ENCODE measurements at places on chromosomes 7 and 10.

DNA sequence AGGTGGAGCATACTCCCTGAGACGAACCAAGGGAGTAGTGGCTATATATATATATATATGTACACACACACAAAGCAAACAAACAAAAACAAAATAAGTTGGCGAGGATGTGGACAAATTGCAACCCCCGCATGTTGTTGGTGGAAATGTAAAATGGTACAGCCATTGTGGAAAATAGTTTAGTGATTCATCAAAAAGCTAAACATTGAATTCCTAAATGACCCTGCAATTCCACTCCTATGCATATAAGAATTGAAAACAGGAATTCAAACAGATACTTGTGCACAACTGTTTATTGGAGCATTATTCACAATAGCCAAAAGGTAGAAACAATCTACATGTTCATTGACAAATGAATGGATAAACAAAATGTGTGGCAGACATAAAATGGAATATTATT, 407.9 kb downstream of the KCNMA1 start:
- no peak for DNase-seq

- DNase-seq = no peak
These were observed 62.6 kb downstream of the CUL2 start for GRCh38 chr10:35027567-35027966.

- no peak for DNase-seq
These were observed 27.0 kb downstream of the AUTS2 start for GRCh38 chr7:69625238-69625637.

DNA sequence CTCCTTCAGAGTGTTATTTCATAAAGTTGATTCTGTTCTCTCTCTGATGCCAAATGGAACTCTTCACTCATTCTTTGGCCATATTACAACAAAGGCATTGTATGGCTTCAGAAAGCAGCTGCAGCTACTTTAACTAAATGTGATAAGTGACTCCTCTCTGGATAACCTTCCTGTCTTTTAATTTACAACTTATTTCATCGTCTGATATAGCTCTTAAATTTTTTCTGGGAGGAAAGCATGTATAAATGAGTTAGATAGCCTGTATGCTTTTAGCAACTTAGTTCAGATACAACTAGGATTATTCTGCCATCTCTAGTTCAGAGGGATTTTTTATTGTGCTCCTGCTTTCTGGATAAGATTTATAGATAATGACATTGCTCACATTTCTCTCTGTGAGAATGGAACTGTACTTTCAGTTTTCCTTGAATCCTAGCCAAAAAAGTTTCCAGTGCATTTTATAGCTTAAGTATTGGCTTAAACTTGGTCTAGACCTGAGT, 57.5 kb downstream of the KLHDC10 start:
- no peak for DNase-seq

DNA sequence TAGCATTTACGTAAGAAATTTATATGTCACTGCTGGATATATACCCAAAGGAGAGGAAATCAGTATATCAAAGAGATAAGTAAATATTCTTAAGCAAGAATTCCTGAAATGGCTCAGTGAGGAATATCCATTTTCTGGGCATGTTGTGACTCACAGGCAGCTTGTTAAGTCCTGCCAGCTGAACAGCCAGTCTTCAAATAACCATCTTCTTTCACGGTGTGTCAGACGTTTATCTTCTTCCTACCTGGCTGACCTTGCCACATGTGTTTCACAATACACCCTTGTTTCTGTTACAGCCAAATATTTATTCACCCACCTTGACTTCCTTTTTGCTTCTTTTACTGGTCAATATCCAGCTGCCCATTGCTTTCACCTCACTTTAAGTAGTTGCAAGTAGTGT, 648.1 kb downstream of the ANKRD7 start:
- no peak for DNase-seq

DNA sequence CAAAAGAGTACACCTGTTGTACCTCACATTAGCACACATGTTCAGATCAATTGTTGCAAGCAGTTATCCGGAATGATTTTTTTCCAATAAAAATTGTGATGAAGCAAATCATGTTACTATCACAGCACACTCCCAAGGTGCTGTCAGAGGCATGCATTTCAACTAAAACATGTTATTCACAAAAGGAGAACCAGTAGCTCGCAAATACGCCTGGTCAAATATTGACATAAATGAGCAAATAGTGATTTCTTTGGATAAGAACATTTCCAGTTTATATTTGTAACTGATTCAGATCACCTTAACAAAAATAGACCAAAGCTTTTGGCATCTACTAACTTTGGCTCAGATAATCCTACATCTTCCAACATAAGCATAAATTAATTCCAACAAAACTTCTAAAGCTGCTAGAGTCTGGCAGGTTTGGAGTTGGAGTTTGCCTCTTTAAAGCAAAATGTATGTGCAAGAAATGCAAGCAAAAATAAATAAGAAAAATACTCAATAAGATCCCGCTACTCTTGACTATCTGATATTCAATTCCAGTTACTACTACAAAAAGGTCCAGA, 208.0 kb downstream of the SFMBT2 start:
- no peak for DNase-seq

DNA sequence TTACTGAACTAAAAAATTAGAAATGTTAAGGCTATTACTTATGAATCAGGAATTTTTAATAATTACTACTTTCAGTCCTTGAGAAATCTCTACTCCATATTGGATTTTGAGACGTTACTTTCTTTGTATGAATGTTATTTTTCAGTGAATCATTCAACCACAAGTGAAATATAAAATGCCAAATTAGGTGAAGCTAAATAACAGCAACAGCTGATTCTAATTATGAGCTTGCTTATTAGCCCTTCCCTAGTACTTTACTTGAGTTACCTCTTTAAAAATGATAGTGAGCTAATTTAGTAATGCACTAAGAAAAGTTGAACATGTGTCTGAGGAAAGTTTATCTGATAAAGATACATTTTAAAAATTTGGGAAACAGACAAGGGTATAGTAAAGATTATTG, 51.4 kb downstream of the PCGF5 start:
- no peak for DNase-seq

DNA sequence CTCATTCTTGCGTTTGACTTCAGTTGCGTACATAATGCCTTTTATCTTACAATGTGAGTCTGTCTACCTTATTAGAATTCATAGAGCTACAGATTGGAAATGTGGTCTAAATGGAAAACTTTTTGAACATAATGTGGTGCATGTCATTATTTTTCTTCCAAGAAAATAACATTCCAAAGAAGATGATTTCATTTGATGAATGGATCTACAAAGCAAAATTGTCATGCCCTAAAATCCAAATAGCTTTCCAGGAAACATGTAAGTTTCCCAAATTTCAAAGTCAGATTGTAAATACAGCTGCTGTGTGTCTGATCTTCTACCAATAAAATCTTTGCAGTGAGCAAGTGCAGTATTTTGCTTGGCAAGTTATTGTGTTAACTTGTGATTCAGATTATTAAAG, 101.8 kb upstream of the FZD8 start:
- DNase-seq = no peak

DNA sequence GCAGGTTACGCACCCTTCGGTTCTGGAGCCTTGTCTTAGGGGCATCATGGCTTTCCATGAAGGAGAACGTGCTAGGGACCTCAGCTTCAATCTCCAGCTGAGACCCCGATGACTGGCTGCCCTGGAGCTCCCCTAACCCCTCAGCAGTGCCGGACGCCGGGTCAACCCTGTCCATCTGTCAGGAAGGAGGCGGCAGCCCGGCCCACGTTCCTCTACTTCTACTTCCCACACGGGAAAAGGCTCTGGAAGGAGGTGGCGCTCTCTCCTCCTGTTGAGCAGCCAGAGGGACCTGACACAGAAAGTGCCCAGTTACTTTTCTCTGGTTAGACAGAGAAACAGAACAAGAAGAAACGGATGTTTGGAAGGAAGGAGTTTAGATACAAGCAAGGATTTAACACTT, 87.4 kb downstream of the DYNC2I1 start:
- DNase-seq = no peak

- no peak for DNase-seq
These were observed 249.4 kb downstream of the NEBL start for GRCh38 chr10:20647756-20648155.

DNA sequence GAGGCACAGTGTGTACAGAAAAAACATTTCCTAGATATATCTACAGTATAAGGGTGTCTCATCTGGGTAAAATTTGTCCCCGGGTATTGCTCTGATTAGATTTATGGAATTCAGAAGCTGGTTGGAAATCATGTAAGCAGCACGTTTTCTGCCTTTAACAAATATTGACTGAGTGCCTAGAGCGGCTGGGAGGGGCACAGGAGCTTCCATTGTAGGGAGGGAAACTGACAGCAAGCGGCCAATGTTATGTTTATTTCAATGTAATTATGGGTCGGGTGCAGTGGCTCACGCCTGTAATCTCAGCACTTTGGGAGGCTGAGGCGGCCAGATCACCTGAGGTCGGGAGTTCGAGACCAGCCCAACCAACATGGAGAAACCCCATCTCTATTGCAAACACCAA, 4.4 kb upstream of the RFC2 start:
- no peak for DNase-seq

- DNase-seq = no peak
These were observed 3.2 kb downstream of the ZNF775 start for GRCh38 chr7:150382123-150382843.

DNA sequence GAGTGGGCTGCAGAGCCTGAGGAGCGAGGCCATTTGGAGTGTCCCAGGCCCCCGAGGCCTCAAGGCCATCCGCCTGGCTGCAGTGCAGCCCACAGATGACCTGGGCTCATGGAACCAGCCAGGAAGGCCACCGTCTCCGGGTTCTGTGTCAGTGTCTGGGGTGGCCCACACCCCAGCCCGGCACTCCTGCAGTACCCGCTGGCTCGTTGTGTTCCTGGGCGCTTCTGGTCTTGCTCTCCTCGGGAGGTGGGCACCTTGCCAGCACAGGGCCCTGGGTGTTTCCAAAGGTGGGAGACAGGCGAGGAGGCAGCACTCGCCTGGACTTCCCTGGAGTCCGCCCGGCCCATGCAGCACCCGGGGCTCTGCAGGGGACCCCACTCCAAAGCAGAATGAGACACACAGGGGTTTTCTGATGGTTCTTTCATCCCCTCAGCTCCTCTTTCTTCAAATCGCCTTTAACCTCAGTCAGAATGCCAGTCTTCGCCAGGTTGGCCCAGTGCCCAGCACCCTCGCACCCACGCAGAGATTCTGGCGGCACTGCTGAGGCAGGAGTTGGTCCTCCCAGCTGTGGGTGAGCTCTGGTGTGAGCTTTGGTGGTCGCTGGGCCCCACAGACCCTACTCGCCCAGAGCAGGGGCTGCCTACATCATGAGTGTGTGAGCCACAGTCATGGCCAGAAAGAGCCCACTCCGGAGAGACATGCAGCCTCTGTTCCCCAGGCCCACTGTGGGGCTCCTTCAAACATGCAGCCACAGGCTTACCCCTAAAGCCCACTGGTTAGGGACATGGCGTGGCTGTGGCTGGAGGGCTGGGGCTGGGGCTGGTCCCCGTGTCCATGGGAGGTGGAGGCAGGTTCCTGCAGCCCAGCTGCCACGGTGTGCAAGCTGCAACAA, 155.7 kb downstream of the EBF3 start:
- no peak for DNase-seq

DNA sequence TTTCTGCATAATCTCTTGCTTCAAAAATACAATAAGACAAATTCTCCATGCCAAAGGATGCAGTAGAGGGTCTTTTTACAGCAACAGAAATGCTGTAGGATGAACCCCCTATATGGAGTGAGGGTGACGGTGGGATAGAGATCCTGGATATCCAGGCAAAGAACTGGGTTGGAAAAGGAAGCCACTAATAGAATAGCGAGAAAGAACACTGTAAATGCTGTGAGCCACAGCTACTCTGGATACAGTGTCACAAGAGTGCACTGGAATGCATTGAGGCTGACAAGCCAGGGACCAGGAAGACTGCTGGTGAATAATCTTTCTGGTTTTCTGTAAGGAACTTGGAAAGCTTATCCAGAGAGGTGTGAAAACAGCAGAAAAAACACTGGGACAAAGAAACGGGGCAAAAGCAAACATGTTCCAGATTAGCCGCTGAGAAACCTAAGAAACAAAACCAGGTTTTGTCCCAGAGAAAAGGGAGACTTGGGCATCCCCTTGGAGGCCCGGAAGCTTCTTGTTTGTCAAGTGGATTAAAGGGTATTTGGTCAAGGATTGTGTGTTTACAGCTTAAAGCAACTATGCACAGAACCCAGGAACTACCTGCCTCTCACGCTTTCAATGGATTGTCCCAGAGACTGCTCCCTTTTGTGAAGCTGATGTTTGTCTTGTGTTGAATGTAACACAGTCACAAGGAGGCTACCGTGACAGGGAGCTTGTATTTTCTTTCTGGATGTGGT, 6.2 kb upstream of the MSMB start:
- no peak for DNase-seq

DNA sequence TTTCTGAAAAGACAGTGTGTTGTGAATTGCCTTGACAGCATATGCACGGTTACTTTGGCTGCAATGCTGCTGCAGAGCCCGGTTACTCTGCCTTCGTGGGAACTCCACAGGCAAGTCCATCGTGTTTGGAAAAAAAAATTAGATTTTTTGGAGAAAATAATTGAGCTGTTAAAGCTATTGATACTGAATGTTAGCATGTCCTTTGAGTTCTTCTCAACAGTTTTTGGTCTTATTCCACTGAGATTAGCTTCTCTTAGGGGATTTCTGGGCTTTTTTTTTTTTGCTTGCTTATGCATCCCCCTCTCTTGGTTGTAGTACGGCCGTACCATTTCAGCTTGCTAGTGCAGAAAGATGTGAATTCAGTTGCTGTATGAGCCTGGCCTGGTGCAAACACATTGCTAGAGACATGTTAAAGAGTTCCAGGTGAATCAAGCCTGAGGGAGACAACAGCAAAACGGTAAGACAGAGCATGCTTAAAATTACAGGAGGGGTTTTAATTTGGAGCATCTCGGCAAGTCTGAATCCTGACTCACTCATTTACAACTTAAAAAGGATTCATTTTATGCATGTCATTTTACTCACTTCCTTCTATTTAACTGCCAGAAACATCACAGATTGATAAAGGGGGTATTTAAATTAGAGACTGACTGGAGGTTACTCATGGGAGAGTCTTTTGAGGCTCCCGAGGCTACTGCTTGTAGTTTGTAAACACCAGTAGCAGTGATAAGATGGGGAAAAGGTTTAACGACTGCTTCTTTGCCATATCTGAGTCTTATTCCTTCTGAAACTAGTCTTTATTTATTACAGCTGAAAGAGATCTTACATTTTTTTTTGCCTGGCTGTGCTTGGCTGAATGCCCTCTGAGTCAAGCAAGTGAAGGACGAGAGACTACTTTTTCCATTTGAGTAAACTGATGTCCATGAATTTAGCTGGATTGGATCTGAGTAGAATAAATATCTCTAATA, 113.7 kb downstream of the CDK14 start:
- DNase-seq = no peak

DNA sequence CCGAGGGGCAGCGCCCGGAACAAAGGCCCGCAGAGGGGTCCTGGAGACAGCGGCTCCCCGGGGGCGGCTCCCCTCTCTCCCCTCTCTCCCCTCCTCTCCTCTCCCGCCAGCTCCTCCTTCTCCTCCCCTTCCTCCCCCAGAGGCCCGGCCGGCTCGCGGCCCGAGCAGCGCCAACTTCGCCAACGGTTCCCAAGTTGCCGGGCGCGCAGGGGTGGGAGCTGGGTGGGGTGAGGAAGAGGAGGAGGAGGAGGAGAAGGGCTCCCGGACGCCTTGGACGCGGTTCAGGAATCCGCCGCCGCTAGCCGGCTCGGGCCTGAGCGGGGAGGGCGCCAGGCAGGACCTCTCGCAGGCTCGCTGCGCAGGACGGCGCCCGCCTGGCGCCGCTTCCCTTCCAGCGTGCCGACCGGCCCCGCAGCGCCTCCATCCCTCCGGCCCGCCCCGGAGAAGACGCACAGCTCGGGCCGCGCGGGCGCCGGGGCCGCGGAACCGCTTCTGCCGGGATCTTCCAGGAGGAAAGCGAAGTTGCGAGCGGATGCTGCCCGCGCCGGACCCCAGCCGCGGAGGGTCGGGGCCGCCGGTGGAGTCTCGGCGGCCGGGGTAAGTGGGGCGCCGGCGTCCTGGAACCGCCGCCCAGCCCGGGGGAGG, at the start of gene CHST3:
CHST3 (plus strand) TSS at position 298 of the 645 bp plus-strand sequence. CDS start 41,448 bp downstream, outside the sequence.
- DNase-seq = no peak

All from NCI-H1436 (cell line).